Stimulated activated CD4-positive, alpha-beta T cell treated with anti-CD3 and anti-CD28 coated beads, Interleukin-4, amount 100 ng/mL, for 4 hours (primary cell): ENCODE measurements at places on chromosomes 1 and 21.

- no peak for DNase-seq
Observed at GRCh38 chr21:16708101-16708835, 804.6 kb upstream of the CXADR start.

DNA sequence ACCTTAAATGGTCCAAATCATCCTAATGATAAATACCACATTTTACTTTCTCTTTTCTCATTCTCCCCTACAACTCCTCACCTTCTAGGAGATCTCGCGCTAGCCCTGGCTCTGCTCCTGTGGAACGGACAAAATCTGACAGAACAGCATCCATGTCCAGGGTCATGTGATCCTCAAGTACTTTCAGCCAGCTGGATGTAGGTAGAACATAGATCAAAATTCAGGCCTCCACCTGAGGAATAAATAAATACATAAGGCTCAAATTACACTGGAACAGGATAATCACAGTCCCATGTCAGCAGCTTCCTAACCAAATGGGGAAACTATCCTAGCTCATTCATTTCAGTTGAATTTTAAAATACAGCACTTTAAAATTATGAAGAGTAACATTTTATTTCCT is 33.2 kb downstream of the OTUD7B start:
- DNase-seq: no peak

DNA sequence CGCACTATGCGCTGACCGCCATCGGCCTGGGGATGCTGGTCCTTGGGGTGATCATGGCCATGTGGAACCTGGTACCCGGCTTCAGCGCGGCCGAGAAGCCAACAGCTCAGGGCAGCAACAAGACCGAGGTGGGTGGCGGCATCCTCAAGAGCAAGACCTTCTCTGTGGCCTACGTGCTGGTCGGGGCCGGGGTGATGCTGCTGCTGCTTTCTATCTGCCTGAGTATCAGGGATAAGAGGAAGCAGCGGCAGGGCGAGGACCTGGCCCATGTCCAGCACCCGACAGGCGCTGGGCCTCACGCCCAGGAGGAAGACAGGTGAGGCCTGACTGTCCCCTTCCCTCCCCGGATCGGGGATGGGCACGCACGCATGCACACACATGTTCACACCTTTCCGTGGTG is 31.9 kb upstream of the FHAD1 start:
- no peak for DNase-seq

DNA sequence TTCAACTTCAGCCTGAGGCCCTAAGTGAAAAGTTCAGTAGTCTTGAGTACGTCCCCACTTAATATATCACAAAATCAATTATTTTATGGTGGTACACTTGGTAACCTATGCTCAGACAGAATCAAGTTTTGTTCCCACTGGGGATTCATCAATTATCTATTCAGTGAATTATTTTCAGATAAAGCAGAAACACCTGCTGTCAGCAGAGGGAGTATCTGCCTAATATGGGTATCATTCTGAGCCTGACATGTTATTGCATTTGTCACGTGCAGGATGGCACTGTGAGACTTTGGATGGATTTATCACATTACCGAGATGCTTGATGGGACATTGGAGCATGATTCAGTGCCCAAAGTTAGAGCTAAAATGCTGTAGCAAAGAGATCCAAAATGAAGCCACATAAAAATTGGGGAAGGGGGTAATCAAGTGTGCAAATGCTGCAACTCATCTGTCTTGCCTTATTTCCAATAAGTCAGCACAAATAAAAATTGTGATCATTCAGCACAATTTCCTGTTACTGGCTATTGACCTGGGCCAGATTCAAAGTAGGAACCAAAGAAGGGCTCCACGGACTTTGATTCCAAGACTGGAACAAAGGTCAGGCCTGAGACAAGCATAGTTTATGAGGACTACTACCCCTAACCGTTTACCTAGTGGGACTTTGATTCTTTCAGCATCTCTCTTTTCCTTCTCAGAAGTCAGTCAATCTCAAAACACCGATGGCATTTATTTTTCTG is 657.6 kb downstream of the LMO4 start:
- DNase-seq: no peak

- DNase-seq: no peak
Observed at GRCh38 chr21:35503671-35504070, 454.6 kb upstream of the RUNX1 start.

GRCh38 chr1:192316942-192317450 is at the start of gene RGS21:
Gene RGS21 (plus strand): TSS chr1:192316992. CDS start chr1:192343037, 26,045 bp downstream.
- DNase-seq: no peak

- DNase-seq: peak; percentile 82
Observed at GRCh38 chr1:37477198-37477931, 3.0 kb downstream of the ZC3H12A start.

GRCh38 chr1:177448036-177448615 is 277.4 kb downstream of the BRINP2 start:
- DNase-seq: no peak

DNA sequence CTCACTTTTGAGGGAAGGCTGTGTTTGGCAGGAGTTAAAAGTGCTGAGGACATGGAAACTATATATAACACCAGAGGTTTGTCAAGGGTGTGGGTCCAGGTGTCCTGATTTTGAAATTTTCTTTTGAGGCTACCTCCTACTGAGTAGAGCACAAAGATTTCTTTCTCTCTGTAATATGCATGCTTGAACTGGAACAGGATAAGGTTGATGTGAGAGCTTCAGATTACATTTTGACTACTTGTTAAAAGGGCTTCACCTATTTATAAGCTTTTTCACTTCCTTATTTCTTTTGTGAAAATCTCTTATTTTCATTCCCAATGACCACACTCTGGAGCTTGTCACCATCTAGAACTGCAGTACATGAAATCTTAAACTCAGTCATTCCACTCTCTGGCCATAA is 59.8 kb upstream of the PLA2G4A start:
- DNase-seq: no peak

DNA sequence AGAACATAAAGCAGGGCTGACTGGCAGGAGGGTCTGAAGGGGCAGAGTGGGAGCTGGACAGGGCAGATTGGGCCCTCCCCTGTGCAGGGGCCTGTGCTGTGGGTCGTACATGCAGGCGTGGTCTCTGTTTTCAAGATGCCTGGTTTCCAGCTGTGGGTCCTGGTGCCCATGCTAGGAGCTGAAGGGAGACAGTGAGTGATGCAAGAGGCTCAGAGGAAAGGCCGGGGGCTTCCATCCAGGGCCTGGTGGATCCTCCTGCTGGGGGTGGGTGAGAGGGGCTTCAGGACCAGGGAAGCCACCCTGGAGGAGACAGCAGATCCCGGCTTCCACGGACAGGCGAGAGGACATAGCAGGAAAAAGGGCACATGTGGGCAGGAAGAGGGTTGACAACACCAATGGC is 349.0 kb upstream of the VAMP3 start:
- DNase-seq: no peak

DNA sequence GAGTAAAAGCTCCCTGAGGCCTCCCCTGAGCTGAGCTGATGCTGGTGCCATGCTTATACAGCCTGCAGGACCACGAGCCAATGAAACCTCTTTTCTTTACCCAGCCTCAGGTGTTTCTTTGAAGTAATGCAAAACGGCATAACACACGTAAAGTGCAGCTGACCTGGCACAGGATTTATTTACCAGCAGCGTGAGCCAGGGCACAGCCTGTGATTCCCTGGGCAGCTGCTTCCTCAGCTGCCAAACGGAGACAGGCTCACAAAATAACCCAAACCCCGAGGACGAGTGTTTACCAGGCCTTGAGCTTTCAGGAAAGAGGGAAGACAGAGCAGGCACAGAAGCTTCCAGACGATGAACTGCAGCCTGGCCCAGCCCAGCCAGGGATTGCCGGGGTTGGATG is 120.6 kb upstream of the ARHGEF16 start:
- DNase-seq: no peak

DNA sequence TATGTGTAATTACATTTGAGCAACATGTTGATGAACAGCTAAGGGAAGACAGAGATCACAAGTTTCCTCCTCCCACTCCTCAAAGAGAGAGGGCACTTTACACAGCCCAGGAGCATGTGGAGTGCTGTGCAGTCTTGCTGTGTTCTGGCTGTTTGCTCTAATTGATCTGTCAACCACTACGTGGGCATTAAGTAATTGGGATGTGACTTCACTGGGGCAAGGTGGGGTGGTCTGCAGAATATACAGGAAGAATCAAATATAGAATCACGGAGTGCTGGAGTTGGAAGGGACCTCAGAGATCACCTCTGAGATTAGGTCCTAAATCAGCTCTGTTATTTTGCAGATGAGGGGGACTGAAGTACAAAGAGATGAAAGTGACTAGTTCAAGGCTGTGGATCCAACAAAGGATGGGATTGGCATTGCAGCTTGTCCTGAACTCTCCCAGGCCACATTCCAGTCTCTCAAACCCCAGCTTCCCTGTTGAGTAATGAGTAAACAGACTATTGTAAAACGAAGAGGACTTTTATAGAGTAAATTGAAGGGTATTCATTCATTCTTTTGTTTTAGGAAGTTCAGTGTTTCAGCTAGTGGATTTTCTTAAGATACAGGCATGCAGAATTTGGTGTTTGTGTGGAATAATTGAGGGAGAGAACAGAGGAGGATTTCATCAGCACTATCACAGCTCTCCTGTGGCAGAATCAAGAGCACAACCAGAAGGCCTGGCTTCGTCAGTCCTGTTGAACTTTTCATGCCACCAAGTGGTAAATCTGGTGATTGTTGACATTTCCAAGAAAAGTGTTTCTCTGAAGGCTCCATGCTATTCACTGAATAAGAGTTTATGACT is 22.4 kb downstream of the NOS1AP start:
- no peak for DNase-seq

DNA sequence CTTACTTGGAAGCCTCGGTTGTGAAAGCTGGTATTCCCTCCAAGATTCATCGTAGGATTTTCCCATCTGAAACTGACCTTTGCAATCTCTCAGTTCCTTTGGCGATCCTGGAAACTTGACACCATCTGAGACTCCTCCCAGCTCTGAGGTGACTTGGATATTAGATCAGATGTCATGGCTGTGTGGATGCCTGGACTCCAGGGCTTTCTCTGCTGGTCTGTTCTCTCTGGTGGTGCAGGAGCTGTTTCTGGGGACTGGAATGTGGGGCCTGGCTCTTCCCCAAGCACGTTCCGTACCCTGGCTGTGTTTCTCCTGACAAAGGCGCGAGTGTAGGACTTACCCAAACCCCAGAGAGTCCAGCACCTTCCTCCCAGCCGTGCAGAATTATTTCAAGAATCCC is 252.2 kb downstream of the RPS6KC1 start:
- DNase-seq: no peak

- no peak for DNase-seq
Observed at GRCh38 chr1:117017648-117018047, 16.1 kb downstream of the CD101 start.

DNA sequence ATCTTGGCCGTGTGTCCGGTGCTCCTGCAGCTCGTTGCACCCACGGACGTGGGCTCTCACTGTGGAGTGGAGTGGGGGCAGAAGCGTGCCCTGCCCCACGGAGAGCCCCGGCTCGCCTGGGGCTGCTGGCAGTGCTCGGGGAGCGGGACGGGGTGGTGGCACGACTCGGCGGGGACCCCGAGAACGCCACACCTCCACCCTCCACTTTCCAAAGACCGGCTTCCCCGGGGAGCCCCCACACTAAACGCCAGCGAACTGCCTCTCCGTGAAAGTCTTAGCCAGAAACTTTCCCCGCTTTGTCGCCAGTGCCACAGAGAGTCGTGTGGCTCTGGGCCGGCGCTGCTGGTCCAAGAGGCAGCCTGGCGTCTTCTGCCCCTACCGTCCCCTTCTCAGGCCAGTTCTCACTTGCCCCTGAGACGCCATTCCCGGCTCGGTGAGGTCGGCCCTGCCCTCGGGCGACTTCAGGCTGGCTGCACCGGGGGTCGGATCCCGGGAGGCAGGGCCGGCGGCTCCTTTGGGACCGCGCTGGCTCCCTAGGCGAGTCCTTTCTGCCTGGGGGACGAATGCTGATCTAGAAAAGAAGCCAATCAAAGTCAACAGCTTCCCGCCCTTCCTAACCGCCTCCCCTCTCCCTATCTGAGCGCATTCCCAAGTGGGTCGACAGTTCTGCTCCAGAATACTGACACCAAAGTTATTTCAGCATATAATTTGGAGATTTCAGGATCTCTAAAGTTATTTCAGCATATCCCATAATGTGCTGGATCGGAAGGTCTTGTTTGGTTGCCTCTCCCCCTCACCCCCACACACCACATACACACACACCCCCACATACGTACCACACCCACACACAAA is 2.6 kb upstream of the SAMD13 start:
- no peak for DNase-seq

DNA sequence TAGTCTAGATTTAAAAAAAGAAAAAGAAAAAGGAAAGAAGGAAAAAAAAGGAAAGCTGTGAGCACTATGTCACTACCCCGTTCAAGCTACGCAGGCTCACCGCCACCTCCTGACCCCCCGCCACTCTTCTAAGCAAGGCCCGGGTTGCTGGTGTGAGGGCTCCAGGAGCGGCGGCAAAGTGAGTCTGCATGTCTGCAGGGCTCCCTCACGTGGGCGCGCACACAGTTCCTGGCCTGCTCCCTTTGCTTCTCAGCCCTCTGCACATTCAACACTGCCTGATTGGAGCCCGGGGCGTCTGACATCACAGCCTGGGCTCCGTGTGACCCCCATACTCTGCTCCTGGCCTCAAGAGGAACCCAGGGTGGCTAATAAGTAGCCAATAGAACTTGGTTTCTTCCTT is 81.4 kb upstream of the TLR5 start:
- DNase-seq: no peak
